ENCODE measurements at places on chromosomes 16 and 17.

- no peak for DNase-seq
Observed at GRCh38 chr17:41870097-41870496, 4.9 kb upstream of the KLHL11 start.

GRCh38 chr16:23060458-23061320 lies 88.6 kb downstream of the USP31 start:
- DNase-seq = peak; percentile 77

DNA sequence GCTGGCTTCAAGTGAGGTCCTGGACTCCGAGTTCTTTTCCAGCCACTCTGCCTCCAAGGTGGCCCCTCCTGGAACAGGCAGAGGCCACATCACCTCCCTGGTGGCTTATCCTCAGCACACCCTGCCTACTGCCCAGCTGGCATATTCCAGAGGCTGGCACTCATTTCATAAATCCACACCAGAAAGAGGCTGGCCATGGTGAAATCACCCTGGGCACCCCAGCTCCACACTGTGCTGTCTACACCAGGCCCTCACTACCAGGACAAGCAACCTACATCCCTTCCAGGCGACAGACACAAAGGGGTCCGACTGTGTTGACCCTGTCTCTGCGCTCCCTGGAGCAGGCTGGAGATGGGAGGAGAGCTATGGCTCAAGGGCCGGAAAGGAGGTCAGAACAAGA lies 100.2 kb downstream of the C16orf78 start:
- DNase-seq = peak; percentile 7

DNA sequence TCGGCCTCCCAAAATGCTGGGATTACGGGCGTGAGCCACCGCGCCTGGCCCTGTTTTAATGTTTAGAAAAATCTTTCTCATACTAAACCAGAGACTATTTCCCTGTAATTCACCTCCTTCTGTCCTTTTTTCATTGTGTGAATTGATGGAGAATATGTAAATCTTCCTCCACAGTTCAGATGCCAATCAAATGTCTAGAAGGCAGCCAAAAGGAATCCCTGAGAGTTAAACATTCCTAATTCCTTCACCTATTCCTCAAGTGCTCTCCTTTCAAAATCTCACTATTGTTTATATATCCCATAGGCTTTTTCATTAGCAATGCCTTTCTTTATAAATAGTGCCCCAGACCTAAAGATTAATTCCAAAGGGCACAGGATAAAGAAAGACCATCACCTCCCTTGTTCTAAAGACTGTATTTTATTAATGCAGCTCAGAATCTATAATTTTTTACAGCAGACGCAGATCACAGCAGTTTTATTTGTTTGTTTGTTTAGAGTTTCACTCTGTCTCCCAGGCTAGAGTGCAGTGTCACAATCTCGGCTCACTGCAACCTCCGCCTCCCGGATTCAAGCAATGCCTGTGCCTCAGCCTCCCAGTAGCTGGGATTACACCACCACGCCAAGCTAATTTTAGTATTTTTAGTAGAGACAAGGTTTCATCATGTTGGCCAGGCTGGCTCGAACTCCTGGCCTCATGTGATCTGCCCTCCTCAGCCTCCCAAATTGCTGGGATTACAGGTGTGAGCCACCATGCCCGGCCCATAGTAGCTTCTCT lies 30.5 kb downstream of the COPZ2 start:
- DNase-seq = no peak

DNA sequence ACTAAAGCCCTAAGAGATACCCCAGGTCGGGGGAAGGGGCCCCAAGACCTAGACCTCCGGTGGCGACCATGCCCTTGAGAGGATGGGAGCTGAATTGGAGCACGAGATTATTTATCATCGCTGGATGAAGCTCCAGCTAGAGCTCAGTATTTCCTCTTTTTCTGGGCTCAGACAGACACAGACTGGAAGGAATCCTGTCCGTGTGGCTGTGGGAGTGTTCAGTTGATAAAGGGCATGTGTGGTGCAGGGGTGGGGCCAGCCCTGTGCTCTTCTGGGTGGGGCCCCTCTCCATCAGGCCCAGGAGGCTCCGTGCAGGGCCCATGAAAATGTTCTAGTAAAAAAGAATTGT lies 6.3 kb upstream of the CBX4 start:
- no peak for DNase-seq

DNA sequence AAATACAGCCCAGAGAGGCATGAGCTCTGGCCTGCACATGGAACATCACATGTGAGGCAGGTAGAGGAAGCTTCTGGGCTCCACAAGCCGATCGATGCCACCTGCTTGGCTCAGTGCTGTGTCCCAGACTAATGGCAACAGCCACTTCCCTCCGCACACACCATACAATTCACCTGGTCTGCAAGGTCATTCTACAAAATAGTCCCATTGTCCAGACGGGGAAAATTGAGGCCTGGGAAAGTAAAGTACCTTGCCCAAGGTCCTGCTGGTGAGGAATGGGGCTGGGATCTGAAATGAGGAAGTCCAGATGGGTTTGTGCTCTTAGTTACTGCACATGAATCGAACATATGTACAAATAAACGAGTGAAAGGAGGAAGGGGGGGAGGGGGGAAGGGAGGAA lies 88.0 kb downstream of the LITAF start:
- DNase-seq = no peak

DNA sequence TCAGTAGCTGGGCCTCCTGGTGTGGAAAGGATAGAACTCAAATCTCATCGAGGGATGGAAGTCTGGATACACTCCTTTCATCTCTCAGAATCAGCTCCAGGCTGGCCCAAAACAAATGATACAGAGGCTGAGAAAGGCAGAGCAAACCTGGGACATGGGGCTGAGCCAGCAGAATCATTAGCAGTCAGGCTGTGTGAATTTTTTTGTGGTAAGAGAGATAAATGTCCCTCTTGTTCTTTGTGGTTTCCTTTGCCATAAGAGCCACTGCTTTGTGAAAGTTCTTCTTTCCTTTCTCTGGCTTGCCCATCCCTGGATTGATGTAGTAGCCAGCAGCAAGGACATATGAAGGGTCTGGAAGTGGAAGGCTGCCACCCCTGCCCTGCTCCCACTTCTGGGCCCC lies 146.2 kb downstream of the CDH13 start:
- no peak for DNase-seq

DNA sequence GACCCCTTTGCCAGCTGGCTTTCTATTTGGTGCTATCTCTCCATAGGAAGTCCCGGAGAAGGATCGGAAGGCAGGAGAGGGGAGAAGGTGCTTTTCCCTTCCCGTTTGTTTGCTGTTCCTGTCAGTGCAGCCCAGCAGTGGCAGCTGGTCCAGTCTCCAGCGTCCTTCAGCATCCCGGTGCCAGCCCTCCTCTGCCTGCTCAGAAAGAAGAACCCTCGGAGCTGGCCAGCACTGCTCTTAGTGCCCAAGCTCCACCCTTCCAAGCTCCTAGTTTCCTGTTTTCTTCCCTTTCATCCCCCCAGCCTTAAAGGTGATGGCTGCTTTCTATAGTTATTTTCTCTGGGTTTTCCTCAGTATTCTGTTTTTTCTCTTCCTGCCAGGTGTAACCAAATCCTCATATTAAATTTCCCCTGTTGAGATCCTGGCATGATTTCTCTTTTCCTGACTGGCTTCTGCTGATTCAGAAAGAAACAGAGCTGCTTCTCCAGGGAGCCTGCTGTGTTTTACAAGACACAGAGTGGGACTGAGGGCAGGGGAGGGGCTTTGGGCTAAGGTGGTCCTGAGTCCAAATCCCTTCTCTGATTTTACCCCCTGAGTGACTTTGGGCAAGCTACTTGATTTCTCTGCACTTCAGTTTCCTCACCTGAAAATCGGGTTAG lies 186.8 kb downstream of the COPRS start:
- DNase-seq = no peak

- no peak for DNase-seq
Observed at GRCh38 chr16:81758376-81758775, 20.7 kb upstream of the PLCG2 start.

GRCh38 chr17:41844971-41845370 lies 7.3 kb downstream of the KLHL10 start:
- DNase-seq = no peak

DNA sequence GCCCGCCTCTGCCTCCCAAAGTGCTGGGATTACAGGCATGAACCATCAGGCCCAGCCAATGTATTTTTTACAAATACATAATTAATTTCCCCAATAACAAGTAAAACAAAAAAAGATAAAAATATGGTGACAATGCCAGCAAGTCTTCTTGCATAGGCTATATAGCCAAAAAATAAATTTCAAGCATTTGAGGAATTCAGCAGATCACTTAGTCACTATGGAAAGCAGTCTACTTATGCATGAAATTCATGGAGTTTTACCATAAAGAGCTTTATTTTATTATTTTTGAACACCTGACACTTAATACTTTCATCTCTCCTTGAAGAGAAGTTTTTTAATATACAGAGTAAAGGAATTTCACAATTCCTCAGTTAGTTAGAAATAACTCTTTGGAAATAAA lies 56.4 kb downstream of the BRIP1 start:
- no peak for DNase-seq

DNA sequence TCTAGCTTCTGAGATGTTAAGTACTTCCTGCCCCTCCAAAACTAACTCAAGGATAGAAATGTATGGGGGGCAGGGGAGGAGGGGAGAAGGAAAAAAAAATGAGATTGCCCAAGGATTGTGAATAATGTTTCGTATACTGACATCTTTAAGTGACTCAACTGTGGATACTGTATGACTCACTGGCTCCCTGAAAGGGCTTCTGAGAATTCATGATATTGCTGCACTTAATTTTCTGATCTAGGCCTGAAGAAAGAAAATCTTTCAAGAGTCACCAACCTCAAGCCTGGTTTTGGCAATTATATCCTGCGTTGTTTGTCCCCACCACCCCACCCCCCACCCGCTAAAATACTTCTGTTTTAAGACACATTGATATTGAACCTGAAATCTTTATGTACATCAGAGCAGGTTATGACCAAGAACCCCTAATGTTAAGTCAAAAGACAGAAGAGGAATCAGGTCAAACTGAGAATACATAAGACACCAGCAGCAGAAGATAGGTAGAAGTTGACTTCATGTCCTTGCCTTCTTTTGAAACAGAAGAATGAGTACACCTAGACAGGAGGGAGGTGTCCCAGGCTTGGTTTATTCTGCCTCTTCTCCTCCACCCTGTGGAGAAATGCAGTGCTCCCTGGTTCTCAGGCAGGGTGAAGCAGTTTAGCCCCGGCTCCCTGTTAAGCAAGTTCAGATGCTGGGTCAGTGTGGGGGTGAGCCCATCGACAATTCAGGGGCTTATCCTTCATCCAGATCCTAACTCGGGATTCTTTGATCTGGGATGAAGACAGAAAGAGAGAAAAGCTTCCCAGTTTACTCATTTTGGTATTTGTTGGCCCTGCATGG lies 3.3 kb upstream of the FBXL20 start:
- no peak for DNase-seq

GRCh38 chr17:4948166-4948930 lies at the start of gene PFN1:
Gene PFN1, minus strand, starts transcription at chr17:4948530. Its CDS starts 136 bp downstream, at chr17:4948394.
- peak; percentile 84 for DNase-seq

DNA sequence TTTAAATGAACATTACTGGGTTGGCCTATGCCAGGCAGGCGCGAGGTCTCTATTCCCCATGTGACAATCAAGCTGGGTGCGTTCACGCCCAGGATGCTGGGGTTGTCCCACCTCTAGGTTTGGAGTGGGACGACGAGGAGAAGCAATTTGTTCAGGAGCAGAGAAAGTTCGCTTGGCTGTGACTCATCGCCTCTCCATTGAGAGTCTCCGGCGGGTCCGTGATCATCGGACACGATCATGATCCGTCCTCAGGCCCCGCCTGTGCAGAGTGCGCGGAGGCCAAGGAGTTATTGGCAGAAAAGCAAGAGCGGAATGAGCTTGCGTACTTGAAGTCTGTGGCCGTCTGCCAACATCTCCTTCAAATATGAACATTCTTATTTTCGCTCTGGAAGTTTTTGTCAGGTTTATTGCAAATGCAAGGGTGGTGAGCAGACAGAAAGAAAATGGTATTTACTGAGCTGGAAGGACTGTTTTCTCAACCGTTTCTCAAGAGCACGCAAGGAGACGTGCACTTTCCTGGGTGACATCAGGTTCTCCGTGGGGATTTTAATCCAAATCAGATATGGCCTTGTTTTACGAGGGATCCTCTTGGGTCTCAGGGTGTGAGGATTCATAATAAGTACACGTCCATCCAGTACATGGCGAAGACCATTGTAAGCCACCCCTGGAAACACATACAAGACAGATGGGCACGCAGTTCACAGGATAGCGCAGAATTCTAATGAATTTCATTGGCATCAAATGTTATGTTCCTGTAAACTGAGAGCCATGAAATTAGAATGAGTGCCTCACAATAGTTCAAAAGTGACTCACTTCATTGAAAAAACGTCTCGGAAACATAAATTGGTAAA lies 70.1 kb upstream of the CREBBP start:
- no peak for DNase-seq

GRCh38 chr16:15810411-15810810 lies 46.4 kb downstream of the MYH11 start:
- peak; percentile 23 for DNase-seq

- DNase-seq = no peak
Observed at GRCh38 chr17:16981928-16982327, 10.0 kb upstream of the TNFRSF13B start.

DNA sequence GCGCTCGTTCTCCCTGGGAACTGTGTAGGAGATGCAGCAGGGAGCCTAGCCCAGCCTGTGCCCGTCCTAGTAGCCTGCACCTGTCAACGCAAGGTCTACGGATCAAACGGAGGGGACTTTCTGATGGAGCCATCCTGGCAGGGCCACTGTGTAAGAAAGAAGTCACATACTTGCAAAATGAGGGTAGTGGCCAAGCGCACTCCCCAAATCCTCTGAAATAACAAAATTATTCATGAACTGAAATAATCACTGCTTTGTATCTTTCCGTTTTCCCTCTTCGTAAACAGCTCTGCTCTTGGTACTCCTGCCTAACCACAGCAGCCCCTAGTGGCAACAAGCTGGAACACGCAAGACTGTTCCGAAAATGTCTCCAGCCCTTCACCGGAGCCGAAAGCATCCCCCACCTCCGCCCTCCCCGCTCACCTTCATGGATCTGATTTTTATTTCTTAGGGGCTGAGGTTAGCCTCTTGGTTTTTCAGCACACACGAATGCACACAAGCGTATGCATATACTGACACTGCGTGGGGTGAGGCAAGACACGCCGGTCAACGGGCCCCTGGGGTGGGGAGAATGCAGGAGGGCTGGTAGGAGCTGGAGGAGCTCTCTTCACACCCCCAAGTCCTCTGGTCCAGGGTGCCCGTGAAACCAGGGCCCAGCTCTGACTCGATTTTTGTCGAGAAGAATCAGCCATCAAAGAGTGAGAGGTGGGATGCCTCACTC lies 100.8 kb downstream of the ABCC12 start:
- DNase-seq = peak; percentile 70

GRCh38 chr17:73462823-73463222 lies 151.0 kb upstream of the CDC42EP4 start:
- no peak for DNase-seq

DNA sequence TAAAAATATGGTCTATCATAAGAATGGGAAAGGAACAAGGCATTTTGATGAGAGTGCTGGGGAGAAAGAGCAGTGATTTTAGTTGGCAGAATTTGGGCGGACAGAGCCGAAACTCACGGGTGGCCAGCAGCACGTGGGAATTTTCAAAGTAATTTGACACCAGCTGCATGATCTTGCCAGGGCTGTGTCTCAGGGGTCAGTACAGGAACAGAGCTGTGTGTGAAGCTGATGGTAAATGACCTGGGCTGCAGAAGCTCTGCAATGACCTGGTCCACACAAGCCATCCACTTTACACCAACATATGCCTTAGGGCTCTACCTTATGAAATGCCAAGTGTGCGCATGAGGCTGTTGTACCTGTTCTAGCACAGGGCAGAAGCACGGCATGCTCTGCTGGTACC lies 112.0 kb downstream of the ZFHX3 start:
- DNase-seq = no peak

GRCh38 chr17:3846437-3847164 lies 555 bp upstream of the NCBP3 start:
- no peak for DNase-seq

GRCh38 chr17:82914375-82914774 lies 74.6 kb upstream of the ZNF750 start:
- DNase-seq = no peak

GRCh38 chr16:27253526-27253930 lies 15.0 kb downstream of the NSMCE1 start:
- DNase-seq = no peak

Measured in glutamatergic neuron (in vitro differentiated cells).